Suppressor macrophage treated with lipopolysaccharide for 4 hours (primary cell): ENCODE measurements at places on chromosomes 6 and 20.
A peak's percentile ranks its signal among the peaks of the same experiment; 100 is the strongest.

- peak; percentile 33 for DNase-seq
Measured at GRCh38 chr6:69917834-69918233, 51.5 kb downstream of the COL19A1 start.

DNA sequence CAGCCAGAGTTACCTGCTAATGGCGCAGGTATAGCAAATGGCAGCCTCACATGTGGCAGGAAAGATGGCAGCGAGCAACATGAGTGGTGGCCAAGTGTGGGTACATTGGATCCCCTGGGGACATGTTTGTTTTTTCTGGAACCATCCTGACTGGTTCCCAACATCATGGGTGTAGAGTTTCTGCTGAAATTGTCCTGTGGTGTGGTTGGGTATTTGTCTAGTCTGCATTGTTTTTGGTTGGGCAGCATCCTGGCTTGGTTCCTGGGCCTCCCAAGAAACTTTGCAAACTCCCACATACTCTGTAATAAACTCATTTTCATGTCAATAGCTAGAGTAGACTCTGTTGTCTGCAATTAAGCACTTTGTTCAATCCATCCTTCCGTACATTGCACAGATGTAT lies 282.6 kb downstream of the CDC5L start:
- no peak for DNase-seq

DNA sequence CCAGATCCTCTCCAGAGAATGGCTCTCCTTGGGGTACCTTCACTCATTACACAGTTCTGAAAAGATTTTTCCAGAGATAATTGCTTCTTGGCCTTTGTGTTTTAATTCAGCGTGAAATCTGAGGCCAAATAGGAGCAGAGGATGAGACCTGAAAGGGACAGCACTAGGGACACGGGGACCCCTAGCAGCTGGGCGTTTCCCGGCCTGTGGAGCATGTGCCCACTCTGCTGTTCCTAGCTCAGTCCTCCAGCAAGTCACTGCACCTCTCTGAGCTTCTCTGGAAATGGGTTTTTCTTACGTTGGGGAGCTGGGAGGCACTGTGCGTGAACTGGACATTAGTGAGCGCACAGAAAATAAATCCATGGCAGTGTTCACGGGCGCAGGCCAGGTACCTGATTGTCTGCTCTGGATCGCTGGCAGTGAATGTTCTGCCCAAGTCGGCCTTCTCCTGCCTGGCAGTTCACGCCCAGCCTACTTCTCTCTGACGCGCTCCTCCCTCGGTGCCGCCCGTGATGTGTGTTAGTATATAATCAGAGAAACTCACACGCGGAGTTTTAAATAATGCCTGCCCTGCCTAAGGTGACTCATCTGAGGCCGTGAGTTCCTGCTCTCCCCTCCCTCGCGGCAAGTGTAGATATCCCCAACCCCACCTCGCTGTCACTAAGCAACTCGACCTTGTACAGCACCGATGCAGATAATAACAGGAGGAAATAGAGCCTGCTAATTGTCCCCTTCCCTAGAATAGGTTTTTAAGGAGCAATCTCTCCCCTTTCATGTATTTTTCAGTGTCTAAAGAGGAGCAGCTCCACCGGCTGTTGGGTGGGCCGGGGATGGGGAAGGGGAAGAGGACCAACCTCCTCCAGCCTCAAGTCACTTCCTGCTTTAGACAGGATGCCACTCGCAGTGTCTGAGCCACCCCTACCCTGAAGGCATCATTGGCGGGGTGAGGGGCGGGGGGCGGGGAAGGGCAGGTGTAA lies 2.7 kb upstream of the TUBB2A start:
- no peak for DNase-seq

GRCh38 chr20:22619806-22620205 lies 35.4 kb upstream of the FOXA2 start:
- no peak for DNase-seq

- no peak for DNase-seq
Measured at GRCh38 chr20:17912916-17913315, 55.7 kb downstream of the SNX5 start.

DNA sequence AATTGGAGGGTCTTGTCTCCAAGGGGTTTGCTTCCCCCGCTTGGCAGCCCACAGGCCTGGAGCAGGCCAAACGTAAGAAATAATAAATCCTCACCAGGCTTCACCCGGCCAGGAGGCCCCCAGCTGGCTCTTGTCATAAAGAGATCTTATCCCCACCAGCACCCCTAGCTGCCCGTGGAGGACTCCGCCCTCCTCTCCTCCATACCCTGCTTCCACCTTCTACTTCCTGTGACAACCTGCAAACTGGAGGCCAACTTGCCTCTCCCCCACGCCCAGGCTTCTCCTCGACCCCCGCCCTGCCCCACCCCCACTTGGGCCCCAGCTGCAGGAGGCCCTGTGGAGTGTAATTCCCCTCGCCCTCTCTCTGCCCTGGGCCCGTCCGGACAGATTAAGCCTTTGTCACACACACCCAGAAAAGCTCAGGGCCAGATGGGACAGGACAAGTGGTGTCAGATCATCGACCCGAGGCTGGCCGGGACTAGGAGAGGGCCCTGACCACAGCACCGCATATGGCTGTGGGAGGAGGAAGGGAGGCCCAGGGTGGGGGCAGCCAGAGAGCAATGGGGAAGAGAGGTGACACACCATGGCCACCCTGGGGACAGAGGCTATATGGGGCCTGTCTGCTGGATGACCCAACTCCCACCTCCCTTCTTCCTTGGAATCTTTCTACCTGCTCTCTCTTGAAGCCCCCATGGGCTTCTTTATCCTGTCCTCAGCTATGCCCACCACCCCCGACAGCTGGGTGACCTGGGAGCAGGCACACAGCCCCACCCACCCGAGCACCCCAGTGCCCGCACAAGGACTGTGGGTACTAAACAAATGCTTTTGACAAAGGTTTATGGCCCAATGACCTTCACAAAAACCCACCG lies 3.9 kb downstream of the NOL4L start:
- DNase-seq: peak; percentile 65

DNA sequence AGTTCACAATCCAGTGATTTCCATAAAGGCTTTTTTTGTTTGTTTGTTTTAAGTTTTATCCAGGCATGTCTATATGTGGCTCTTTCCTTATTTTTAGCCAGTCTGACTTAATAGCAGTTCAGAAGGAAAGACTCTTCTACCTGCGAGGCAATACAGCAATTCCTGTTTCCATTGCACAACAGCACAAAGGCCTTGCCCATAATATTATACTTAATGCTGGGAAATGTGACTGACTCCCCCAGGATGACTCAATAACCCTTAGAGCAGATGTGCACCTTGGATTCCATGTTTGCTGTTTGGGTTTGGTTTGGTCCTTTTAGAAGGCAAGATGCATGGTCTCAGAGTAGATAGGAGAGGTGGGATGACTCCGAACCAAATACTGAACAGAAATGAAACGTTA lies 184.1 kb downstream of the MTFR2 start:
- DNase-seq: no peak

GRCh38 chr6:107642095-107642860 lies 152.4 kb downstream of the SOBP start:
- DNase-seq: no peak

- DNase-seq: no peak
Measured at GRCh38 chr6:100184473-100184872, 190.4 kb upstream of the MCHR2 start.

DNA sequence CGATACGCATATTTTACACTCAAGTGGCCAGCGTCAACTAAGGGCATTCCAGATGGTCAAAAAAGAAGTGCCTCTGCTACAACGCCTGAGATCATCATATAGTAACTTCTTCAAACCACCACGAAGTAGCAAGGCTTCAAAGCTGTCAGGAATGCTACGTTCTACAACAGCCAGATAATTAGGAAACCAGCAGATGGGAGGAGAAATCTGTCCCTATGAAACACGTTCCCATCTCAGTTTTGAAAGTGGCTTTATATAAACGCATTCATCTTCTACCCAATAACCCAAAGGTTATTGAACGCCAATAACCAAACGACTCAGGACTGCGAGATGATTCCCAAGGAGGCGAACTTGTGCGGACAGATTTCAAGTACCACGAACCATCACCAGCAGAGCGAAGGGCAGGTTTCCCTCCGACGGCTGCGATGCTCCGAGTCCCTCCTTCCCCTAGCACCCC lies 1.2 kb downstream of the ABHD12 start:
- DNase-seq: peak; percentile 34

DNA sequence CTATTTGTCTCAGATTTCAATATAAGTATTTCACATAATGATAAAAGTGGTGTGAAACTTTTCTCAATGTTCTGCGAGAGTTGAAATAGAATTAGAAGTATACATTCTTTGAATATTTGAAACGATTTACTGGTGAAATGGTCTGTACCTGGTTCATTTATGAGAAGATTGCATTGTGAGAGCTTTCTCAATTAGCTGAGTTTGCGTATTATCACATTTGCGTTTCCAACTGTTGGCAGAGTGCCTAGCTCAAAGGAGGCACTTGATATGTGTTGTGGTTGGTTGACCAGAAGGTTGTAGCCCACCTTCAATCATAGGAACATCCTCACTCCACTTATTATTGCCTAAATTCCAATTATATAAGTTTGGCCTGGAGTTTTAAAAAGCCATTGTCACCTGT lies 58.8 kb upstream of the EXOC2 start:
- DNase-seq: no peak

- DNase-seq: no peak
Measured at GRCh38 chr6:34200340-34200971, 36.2 kb upstream of the HMGA1 start.

DNA sequence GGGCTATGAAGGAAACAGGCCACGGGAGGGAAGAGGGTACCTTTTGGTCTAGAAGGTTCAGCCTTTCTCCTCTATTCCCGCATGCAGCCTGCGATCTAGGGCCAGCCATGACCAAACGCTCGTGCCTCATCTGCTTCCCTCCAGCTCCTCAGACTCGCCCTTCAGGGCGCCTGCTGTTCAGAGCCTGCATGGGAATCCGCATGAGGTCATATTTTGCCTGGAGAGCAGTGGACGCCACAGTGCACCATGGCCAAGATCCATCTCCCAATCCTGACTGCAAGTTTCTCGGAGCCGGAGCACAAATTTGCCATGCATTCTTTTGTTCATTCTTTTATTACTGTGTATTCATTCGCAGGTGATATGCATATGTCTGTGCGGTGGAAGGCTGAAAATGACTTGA lies 608.1 kb downstream of the QKI start:
- no peak for DNase-seq

DNA sequence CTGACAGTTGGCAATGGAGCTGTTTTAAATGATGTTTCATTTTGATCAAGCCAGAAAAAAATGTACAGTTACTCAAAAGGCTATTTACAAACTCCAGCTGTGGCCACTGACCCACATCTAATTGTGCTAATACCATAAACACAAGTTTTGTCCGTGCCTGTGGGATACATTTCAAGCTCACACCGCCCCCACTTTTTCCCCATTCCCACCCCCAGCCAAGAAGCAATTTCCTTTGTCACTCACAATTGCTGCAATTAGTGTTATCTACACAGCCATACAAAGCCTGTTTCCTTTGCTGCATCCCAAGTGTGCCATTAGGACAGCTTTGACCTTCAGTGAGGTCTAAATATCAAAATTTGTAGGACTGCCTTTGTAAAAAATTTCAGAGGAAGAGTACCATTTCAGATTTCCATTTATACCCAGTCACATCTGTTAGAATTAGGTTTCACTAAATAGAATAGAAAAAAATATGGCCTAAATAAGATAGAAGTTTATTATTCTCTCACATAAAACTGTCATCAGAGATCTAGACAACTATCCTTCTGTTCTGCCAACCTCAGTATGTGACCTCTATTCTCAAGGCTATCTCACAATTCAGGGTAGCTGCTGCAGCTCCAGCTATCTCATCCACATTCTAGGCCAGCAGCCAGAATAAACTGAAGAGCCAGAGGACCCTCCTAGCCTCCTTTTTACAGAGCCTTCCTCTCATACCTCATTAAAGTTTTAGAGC lies 202.6 kb downstream of the NFATC2 start:
- no peak for DNase-seq

GRCh38 chr20:61499859-61500554 lies 247.9 kb downstream of the CDH4 start:
- DNase-seq: no peak

DNA sequence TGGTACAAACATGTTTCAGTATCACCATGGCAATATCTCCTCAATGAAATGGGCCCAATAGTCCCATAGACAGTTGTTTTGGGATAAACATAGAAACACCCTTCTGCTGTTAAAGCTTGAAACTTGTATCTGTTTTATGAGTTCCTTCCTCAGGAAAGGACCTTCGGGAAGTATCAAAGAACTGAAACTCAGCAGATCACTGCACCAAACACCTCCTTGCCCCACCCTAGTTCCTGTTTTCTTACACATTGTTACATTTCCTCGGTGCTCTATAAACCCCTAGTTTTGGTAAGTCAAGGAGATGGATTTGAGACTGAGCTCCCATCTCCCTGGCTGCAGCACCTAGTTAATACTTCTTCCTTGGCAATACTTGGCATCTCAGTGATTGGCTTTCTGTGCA lies 73.8 kb upstream of the ECI2 start:
- peak; percentile 19 for DNase-seq

GRCh38 chr6:125104425-125104824 lies 49.1 kb upstream of the TPD52L1 start:
- no peak for DNase-seq

DNA sequence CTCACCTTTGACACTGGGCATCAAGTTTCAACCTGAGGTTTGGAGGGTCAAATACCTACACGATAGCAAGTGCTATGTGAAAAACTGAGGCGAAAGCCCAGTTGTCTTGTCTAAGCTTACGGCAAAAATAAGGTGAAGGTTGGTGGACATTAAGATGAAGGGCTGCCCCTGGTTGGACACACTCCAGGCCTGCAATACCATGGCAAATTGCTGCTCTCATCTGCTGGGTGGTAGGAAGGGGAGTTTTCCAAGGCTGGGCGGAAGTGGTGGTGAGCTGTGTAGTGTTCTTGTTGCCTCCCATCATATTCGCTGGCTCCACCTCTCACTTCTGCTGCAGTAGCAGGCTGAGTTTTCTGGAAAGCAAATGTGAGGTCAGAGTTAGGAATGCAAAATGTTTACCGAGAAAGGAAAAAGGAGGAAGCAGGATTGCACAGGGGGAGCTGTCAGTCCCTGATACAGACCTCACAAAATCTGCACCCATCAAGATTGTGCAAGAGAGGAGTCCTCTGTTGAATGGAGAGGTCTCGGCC lies 33.7 kb downstream of the SCP2D1 start:
- DNase-seq: no peak

GRCh38 chr20:25553819-25554296 lies 31.5 kb downstream of the NINL start:
- DNase-seq: no peak

GRCh38 chr6:35234901-35235300 lies 21.1 kb downstream of the SCUBE3 start:
- no peak for DNase-seq

DNA sequence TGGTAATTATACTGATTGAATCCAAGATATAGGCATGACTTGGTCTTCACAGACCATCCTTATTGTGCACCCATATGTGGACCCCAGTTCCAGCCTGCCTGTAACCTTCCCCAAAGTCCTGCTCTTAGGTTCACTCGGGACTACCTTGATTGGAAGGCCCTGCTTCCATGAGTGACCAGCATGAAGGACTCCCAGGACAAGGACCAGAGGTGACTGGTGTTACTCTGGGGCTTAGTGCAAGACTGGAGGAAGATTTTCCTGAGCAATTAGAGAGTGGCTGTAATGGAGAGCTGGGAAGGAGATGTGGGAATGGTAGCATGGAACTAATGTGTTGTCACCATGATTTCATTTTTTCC lies 15.1 kb downstream of the BRD2 start:
- no peak for DNase-seq

GRCh38 chr6:105936972-105937371 lies 149.2 kb upstream of the PRDM1 start:
- no peak for DNase-seq

GRCh38 chr20:47274401-47275108 lies 81.9 kb downstream of the ZMYND8 start:
- peak; percentile 94 for DNase-seq
